ENCODE measurements at places on chromosomes 1 and 21.

DNA sequence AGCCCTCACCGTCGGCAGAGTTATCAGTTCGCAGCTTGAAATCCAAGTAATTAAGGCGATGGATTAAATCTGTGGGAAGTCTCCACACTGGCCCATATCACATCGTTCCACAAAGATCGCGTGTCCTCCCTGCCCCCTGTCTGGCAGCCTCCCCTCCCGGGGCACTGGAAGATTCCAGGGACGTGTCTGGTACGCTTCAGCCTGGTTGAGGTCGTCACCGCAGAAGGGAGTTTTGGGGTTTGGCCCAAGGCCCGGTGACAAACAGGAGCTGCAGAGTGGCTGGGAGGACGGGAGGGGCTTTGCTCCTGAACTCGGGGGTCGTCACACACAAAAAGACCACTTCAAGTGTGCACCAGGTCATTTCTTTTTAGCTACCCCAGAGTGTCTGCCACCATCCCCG is 51.1 kb downstream of the PRDM16 start:
- no peak for DNase-seq

DNA sequence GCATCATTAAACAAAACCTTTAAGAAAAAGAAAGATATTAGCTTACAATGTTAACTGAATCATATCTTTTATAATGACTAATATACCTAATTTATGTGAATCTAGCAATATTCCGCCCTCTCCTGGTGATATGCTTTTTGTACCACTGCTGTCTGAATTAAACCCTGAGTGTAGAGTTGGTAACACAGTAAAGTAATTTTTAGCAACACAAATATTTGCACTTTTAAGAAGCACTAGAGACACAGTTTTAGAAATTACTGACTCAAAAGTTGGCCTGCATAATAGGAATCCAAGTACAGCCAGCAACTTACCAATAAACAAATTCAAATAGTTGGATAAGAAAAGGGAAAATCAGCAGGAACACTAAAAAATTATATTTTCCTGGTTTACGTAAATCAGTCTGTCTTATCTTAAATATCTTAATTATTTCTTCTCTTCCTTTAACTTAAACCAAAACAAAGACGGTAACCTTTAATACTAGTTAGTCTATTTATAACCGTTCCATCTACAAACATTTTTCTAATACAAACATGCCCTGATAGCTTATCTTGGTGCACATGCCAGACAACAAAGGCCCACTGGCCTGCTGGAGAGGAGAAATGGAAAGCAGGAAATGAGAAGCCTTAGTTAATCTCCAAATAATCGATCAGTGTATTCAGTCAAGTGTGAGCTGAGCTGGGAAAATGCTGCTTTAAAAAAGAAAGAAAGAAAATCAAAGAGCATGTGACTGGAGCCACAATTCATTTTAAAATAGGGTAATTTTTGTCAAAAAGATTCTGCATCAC is 246.0 kb downstream of the RERE start:
- no peak for DNase-seq

DNA sequence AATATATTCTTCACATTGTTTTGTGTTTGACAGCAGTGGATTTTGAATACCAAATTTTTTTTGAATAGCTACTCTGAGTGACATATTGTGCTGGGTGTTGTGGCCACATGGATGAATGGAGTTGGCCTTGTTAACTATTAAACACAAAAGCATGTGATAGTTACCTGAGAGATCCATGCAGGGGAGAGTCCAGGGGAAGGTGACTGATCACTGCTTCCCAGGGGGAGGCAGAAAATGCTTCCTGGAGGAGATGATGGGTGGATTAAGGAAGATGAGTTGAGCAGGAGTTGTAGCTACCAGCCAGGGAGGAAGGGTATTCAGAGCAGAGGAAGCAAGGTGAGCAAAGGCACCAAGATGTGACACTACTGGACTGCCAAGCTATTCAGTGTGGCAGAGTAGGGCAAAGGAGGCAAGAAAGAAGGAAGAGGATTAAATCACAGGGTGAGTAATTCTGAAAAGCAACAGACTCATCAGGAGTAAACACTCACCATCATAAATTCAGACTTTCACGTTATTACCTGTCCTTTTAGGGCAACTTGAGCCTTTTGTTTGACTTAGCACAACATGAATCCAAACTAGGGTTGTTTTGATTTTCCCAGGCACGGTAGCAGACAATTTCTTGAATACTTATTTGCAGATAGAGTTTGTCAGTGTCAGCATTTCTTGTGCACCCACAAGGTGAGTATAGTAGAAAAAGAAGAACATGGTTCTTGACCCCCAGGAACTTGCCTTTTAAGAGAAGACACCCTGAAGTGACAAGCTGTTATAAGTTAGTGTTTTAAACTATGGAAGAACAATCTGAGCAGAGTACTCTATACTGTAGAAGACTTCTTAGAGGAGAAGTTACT is 4.2 kb downstream of the CD46 start:
- DNase-seq = no peak

DNA sequence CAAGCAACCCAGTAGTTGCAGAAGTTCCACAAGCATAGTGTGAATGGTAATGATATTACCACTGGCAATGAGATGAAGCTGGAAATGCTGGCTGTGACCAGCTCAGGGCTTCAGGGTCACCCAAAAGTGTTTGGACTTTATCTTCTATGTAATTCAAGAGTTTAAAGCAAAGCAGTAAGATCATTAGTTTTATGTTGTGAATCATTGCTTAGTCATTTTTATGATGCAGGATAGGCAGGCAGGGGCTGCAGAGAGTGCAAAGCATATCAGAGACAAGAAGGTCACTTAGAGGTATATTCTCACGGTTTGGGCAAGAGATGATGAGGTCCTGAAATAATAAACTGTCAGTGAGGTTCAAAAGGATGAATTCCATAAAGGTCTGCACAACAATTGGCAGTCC is 147.4 kb downstream of the OLFM3 start:
- DNase-seq = no peak

DNA sequence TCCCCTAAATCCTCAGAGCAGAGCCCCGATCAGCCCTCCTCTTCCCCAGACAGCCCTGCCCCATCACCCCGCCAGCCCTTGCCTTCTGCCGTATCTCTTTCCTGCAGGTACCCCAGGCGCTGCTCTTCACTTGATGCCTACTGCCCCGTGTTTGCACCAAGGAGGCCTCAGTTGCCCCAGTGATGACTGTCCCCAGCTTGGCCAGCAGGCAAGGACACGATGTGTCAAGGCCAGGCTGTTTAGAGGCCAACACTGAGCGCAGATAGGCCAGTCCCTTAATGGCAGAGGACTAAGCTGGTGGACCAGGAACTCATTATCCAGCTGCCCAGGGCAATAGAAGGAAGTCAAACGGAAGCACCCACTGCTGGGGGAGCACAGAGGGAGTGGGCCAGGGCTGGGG is 68.4 kb downstream of the CAMK2N1 start:
- no peak for DNase-seq
